ENCODE measurements at places on chromosomes 12 and 14.

- no peak for DNase-seq
These were observed 31.0 kb upstream of the BBS10 start for GRCh38 chr12:76379261-76379660.

- no peak for DNase-seq
These were observed 314.6 kb downstream of the BCL11B start for GRCh38 chr14:98957211-98958047.

GRCh38 chr14:100078997-100079725 is 13.9 kb downstream of the EVL start:
- DNase-seq, result no peak

DNA sequence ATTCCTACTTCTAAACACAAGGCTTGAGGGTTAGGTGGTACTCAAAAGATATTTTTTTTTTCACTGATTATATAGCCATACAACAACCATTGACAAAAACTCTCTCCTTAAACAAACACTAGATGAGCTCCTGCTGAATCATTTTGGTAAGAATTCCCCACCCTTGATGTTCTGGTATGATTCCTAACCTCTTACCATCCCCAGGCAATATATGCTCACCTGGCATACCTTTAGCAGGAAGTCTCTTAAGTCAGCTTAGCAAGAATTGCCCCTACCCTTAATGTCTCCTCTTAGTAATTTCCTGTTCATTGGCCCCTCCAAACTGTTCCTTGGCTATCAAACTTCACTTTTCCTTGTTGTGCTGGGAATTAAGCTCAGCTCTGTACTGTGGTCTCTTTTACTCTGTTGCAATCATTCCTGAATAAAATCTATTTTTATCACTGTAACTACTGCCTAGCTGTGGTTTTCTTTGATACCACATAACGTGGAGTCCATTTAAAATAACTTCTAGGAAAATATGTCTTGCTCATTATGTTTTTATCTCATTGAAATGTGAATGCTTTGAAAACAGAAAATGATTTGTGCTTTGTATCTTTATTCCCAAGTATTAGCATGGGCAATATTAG is 712.6 kb downstream of the SLC16A7 start:
- no peak for DNase-seq

DNA sequence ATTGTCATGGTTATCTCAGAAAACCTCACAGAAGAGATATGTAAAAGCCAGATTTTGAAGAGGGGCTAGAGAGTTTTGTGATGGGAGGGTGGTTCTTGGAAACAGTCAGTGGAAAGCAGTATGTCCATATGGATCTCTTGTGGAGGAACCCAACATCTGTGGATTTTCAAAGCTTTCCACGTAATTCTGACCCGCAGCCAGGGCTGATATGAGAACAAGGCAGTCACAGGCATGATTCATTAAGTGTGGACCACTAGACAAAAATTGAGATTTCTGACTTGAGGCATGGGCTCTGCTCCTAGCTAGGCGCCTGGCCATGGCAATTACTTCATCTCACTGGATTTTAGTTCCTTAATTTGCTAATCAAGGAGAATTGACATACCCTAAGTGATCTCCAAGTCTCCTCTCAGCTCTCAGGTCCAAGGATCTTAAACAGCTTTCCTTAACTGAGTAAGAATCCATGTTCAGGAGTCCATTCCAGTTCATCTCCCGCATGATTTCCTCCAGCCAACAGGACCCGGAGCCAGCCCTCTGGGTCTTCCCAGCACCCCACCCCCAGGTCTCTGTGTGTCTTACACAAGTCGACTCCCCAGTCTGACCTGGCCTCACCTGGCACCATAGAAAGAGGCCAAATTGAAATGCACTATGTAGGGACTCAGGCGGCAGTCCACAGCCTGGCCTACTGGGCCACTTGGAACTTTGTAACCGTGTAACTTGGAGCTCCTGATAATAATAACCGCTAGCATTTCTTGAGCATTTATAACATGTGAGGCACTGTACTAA is 176.3 kb upstream of the PARP11 start:
- DNase-seq, result no peak

DNA sequence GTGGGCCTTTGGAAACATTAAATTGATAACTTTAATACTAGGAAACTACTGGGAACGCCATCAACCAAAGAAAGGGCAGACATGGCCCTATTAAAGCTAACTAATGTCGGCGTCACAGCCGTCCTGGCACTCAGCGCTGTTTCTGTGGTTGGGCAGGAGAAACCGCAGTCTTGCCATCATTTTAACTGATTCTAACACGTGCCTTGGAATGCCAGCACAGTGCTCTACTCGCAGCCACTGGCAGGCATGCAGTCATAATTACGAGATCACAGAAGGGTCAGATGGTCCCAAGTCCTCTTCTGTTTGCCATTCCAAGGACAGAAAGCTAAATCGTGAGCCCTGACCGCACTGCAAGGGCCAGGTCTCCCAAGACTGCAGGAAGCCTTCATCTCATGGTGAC is 75.2 kb downstream of the RIMBP2 start:
- DNase-seq, result no peak

GRCh38 chr12:90989686-90990111 is 15.1 kb downstream of the EPYC start:
- DNase-seq, result no peak

DNA sequence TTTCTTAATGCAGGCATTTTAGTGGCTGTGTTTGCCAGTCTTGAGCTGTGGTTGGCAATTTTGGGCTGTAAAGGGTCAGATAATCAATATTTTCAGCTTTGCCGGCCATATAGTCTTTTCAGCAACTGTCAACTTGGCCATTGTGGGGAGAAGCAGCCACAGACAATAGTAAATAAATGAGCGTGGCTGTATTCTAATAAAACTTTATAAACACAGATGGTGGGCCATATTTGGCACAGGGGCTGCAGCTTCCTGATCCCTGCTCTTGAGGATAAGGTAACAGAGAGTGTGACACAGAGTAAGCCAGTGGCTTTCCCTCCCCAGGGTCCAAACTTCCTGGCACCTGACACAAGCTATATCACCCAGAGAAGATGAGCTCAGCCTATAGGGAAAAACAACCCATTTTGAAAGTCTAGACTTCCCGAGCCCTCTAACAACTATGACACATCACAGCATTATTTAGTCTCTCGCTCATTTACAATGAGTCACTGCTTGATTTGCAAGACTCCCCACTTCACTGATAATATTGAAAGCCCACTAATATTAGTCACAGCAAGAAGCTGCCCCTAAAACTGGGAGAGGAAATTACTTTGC is 163.1 kb upstream of the TMPO start:
- no peak for DNase-seq

GRCh38 chr12:32155961-32156529 is 49.4 kb downstream of the BICD1 start:
- no peak for DNase-seq

GRCh38 chr12:52629281-52630007 is 11.1 kb upstream of the KRT73 start:
- no peak for DNase-seq

GRCh38 chr12:91744597-91744996 is 401.0 kb downstream of the BTG1 start:
- DNase-seq, result no peak

DNA sequence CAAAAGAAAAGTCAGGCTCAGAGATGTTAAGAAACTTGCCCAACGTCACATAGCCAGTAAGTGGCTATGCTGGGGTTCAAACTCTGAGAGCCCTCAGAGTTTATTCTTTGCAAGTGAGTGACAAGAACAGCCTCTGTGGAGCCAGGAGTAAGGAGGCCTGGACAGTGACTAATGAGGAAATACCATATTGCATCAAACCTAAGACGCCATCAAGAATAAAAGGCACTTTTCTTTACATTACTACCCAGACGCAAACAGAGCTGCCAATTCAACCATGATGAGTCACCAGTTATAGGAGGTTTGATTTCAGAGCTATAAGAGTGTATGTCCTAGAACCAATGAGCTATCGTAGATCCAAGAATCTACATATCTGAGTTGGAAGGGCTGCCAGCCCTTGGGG is 9.4 kb downstream of the TNFRSF1A start:
- DNase-seq, result no peak

- DNase-seq, result no peak
These were observed 218.8 kb upstream of the RGS6 start for GRCh38 chr14:71713451-71713850.

DNA sequence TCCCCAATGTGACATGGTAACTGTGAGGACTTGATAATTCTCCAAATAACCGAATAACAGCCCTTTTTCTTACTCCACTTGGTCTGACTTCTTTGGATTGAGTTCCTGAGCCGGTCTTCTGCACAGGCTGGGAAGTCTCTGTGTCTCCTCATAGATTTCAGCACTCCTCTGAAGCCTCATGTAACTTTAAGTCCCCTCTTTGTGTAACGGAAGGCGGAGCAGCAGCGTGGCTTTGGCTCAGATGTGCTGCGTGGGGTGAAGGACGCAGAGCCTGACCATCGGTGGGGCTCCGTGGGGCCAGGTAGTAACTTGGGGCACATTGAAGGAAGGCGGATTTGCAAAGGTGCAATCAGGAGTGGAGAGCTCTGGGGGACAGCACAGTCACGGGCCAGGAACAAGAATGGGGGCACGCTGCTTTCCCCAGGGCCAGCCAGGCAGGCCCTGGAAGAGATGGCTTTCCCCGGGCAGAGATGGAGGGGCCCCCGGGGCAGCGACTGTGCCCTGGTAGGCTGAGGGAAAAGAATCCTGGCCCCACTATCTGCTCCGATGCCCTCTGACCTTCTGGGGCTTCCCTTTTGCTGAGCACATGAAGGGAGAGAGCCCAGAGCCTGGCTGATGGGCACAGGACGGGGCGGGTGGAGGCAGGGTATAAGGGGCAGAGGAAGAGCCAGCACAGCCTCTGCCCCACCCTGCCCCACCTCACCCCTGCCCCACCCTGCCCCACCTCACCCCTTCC is 56.9 kb downstream of the ADGRD1 start:
- no peak for DNase-seq

- DNase-seq, result no peak
These were observed 31.1 kb downstream of the METAP2 start for GRCh38 chr12:95505039-95505438.

- DNase-seq, result no peak
These were observed 180.9 kb upstream of the RTL1 start for GRCh38 chr14:101084436-101084826.

GRCh38 chr12:12714276-12715021 is 2.7 kb upstream of the CDKN1B start:
- DNase-seq, result peak; percentile 67

DNA sequence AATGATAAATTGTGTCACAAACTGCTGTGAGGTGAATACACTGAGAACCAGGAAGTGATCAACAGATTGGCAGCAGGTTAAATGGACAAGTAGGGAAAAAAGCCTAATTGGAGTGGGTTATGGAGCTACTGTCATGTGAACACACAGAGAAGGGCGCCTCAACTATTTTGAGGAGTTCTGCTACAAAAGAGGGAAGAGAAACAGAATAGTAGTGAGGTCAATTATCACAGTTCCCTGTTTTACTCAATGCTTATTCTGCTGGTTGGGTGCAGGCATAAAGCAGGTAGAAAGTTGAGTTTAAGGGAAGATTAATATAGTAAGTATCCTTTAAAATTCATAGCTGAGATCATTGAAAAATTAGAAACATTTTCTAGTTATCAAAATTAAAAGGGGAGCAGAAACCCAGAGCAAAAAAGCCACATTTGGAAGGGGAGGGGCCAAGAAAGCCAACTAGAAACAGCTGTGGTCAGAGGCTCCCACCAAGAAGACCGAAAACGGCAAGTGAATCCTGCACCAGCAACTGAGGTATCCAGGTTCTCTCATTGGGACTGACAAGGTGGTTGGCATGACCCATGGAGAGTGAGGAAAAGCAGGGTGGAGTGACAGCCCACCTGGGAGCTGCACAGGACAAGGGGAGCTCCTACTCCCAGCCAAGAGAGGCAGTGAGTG is 105.7 kb downstream of the ZC3H14 start:
- no peak for DNase-seq

DNA sequence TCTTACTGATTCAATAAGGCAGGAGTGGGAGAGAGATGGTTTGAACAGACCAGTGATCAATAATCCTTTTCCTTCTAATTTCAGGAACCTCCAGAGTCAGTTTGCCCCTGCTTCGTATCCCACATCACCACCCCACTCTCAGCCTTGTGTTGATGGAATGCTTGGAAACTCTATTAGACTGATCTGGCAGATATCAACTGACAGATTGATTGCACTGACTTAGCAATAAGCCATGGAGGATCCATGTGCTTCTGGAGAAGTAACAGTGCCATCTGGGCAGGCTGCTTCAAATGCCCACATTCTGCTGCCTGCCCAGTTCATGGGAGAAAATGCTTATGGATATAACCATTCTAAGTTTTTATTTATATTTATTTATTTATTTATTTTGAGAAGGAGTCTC is 218.0 kb downstream of the SLC2A13 start:
- DNase-seq, result no peak

- DNase-seq, result no peak
These were observed 24.9 kb downstream of the PSMC1 start for GRCh38 chr14:90281261-90281660.

DNA sequence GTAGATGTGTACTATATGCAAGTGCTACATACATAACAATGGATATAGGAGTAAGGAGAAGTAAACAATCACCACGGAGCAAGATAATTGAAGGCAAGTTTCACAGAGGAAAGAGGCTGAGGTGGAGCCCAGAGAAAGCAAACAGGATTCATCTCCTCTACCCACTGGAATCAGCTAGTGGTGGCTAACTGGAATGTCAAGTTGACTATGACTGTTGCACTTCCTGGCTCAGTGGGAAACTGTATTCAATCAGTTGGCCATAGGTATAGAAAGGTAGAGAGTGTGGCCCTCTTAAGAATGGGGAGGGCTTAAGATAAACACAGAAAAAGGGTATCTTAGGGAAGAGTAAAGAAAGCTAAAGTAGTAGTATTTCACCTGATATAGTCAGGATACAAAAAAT is 62.4 kb downstream of the MAP4K5 start:
- no peak for DNase-seq

GRCh38 chr14:23275412-23275811 is 10.5 kb downstream of the HOMEZ start:
- no peak for DNase-seq

DNA sequence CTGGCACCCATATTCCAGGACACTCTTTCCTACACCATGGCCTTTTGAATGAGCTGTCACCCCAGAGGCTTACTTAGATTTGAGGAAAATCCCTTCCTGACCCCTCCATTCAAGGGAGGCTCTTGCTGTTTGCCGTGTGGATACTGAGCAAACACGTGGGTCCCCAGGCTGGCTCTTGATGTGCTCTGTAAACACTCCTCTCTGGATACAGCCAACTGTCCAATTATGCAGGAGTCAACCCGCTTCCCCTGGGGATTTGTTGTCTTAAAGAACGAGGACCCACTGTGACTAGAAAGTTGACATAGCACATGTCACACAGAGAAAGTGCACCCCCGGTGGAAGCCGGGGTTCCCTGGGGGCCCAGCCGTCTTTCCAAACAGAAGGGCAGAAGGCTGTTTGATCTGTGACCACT is 75.8 kb upstream of the CEP83 start:
- DNase-seq, result peak; percentile 59

DNA sequence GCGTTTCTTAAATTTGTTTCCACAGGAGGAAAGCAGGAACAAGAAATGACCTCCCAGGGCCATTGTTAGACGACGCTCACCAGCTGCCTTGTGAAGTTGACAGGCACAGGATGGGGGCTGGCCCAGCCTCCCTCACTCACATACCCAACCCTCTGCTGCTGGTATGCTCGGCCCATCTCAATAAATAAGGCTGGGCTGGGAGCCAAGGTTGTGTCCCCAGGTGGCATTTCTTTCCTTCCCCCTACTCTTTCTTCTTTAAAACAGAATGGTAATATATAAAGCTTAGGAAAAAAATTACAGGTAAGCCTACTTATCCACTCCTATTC is 93.0 kb downstream of the ACTN1 start:
- DNase-seq, result peak; percentile 1

Data from NCI-H2029 (cell line).